Left ventricle myocardium inferior (tissue), 1 donor: ENCODE measurements at places on chromosomes 6 and 20.

DNA sequence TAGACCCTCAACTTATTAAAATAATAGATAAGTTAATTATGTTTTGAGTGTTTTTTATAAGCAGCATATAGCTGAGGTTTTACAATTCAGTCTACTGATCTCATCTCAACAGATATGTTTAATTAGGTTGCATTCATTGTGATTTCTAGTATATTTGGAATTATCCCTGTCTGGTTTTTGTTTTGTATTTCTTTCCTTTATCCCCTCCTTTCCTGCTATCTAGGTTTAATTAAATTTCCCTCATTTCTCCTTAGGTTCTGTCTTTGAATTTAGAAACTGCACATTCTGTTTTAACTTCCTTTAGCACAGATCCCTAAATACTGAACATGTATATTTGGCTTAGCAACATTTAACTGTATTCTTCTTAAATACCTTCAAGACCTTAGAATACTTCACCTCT lies 4.9 kb upstream of the SUMO4 start:
- no peak for DNase-seq

GRCh38 chr20:3101737-3102574 lies 17.4 kb upstream of the AVP start:
- no peak for DNase-seq

DNA sequence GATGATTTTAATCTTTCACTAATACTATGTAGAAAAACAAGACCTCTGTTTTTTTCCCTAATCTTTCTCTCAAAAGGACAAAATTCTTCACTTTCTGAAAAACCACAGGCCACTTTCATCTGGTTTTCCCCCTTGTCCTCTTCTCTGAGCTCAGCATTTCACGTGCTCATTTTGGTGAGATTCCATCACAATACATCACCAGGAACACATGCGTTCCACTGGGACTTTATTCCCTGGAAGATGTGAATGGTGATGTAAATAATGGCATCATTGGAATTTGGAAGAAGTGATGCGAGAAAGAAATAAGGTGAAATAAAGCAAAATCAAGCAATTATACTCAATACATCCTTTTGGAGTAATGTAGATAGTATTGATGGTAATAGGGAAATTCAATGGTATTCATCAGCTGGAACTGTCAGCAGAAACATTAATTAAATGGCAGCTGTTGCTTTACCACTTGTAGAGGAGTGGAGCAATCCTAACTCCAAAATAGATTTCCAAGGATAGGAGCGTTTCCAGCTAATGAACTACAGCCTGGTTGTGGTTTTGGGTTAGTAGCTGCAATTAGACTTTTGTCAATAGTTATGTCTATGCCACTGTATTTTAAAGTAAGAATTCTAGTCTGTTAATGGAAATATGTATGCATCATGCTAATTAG lies 11.5 kb downstream of the FILIP1 start:
- no peak for DNase-seq

DNA sequence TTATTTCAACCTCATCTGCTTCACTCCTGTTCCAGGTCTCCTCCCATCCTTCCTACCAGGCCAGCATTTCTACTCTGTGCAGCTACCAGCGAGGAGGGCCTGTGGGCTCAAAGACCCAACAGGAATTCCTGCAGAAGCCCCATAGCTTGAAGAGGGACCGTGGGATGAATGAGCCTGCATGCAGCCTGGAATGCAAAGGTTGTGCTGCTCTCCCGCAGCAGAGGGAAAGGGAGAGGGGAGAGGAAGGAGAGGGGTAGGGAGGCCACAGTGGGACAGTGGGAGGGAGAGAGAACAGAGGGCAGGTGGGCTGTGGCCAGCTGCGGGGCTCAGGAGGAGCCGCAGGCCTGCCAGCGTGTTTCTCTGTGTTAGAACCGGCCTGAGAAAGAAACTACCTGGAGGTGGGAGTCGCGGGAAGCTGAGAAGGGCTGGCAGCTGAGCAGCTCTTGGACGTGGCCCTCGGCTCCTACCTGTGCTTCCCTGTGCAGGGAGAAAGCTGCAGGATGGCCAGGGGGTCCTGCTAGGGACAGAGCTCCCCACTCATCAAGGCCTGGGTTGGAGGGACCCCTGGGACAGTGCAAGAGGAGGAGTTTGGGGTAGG lies 66.1 kb upstream of the MLN start:
- no peak for DNase-seq

- peak; percentile 71 for DNase-seq
Measured at GRCh38 chr6:125746731-125747588, 2.5 kb upstream of the HEY2 start.

DNA sequence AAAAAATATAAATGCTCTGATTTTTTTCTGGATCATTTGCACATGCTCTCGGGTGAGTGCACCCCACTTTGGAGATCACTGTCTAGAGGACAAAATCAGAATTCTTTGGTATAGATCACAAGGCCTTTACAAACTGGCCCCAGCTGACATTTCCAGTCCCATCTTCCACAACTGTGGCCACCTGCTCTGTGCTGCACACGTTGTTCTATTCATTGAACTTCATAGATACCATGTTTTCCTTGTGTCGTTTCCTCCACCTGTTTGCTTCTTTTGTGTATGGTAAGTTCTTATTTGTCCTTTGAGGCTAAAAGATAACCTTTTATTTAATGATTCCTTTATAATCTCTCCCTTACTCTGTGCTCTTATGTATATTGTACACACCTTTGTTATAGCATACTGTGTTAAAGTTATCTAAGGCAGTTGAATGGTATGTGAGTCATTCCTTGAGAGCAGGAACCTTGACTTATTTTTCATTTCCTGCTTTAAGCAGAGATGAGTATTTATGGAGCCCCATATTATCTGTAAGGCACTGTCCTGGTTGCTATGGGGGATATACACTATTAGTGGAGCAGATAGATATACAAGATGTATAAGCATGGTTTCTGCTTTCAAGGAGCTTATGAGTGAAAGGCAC lies 12.0 kb upstream of the SLC17A5 start:
- no peak for DNase-seq

GRCh38 chr6:149425224-149425623 lies 25.2 kb downstream of the SUMO4 start:
- no peak for DNase-seq

DNA sequence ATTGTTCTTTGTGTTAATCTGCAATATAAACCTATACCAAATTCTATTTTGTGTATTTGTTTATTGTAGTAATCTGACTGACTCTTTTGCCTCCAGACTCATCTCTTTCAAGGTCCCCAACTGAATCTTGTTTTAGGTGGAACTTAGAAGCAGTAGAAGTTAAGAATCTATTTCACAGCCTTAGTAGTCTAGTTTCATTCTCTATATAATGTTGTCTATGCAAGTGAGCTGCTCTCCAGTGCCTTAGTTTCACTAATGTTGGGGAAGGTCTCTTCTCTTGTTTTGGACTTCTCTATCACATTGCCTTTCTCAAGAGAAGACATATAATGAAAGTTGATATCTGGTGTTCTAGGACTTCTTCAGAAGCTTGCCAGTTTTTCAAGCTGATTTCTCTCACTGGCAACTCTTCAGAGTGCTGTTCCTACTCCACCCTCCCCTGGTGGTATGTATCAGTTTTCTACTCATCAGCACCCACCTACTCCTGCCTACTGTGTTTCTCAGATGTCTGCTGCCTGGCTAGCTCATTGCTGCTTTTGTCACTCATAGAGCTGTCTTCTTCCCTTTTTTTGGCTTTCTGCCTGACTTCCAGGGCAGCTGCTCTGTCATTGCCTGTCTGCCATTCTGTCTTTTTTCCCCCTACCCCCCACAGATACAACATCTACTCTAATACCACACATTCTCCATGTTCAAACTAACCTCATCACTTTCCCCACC lies 82.1 kb downstream of the PTPRA start:
- DNase-seq = no peak

GRCh38 chr6:142367061-142367460 lies 65.3 kb downstream of the ADGRG6 start:
- no peak for DNase-seq

GRCh38 chr6:130107710-130108109 lies 89.3 kb downstream of the L3MBTL3 start:
- no peak for DNase-seq

DNA sequence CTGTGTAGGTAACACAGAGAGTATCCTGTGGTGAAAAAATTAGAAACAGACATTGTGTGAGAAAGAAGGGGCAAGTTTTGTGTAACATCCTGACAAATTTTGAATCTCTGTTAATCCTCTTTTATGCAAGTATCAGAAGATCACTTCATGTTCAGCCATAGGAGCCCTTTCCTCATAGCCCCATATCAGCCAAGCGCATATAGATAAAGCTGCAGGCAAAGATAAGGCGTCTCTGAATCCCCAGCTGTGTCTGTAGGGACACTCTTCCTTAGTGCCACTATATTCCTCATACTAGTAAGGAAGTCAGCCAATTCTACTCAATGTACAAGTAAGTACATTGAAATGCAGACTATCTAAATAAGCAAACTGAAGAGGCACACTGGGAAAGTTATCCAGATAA lies 22.3 kb downstream of the HTR1E start:
- DNase-seq = no peak

GRCh38 chr6:34959224-34959623 lies 70.2 kb downstream of the ANKS1A start:
- no peak for DNase-seq

- no peak for DNase-seq
Measured at GRCh38 chr20:50885068-50885467, 46.2 kb downstream of the ADNP start.

DNA sequence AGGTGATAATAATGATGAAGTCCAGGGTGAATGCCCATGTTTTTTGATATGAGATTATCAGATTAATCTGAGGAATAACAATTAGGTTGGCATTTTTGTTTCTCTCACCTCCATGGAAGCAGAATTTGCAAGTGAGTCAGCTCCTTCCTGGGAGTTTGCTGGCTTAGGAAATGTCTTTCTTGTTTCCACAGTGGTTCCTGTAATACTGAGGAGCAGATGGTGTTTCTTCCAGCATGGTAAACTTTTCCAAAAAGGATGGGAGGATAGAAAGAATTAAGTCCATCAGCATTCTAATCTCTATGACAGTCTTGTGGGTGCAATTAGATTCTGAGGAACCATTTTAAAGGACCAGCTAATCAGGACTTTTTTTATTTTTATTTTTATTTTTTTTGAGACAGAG lies 40.5 kb downstream of the SNAP25 start:
- DNase-seq = no peak

GRCh38 chr6:336159-337114 lies 44.1 kb downstream of the DUSP22 start:
- DNase-seq = peak; percentile 12

DNA sequence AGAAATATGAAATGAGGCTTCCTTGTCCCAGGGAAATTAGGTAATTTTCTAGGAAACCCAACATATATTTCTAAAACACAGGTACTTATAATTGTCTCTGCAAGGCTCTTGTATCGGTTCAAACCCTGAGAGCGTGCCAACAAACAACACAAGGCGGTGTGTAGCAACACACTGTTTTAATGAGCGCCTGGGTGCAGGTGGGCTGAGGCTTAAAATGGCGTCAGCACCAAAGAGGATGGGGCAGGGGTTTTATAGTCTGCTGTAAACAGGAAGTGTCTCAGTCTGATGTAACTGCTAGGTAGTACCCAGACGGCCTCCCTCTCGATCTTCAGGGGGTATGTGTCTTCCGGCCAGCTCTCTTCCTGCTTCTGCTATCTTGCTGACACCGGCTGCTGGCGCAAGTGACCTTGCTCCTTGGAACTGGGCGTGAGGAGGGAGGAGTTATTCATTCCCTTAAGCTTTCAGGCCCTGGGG lies 69.7 kb downstream of the EPB41L2 start:
- DNase-seq = no peak

DNA sequence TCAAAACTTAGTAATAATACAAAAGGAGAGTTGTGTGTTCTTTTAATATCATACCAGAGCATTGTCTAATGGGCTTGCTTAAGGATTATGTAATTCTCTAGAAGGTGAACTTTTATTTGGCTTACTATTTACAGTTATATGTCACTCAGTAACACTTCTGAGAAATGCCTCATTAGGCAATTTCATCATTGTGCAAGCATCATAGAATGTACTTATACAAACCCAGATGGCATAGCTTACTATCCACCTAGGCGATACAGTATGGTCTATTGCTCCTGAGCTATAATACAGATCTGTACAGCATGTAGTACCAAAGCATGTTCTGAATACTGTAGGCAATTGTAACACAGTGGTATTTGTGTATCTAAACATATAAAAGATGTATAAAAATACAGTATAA lies 340.1 kb downstream of the PHF3 start:
- DNase-seq = no peak

DNA sequence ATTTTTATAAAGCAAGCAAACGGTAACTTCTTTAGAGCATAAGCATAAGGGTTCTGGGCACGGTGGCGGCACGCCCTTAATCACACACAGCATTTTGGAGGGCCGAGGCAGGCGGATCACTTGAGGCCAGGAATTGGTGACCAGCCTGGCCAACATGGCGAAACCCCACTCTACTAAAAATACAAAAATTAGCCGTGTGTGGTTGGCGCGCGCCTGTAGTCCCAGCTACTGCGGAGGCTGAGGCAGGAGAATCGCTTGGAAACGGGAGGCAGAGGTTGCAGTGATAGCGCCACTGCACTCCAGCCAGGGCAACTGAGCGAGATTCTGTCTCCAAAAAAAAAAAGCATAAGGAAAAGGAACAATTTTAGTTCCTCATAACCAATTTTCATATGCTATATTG lies 2.6 kb downstream of the SENP6 start:
- no peak for DNase-seq

DNA sequence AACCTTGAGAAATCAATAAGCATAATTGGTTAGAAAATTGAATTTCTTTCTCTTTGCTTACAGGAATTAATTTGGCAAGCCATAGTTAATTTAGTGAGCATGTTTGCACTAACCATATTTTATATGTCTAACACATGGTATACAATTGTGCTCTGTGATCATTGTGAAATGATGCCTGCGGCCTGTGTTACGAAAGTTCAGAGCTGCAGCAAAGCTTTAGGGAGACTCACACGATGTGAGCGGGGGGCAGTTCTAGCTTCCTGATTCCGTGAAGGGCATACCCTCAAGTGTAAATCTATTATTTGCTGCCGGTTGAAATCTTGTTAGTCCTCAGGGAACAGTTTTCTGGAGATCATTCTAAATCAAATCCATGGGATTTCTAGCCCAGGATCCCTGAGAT lies 25.5 kb upstream of the ADTRP start:
- DNase-seq = no peak

- DNase-seq = no peak
Measured at GRCh38 chr20:13455713-13456112, 183.0 kb downstream of the TASP1 start.

- no peak for DNase-seq
Measured at GRCh38 chr20:6228302-6228843, 105.5 kb upstream of the FERMT1 start.

- no peak for DNase-seq
Measured at GRCh38 chr6:137970368-137970767, 103.3 kb downstream of the TNFAIP3 start.
